ENCODE measurements at places on chromosomes 4 and X. TPM values are rescaled to one million over a fixed set of nuclear protein-coding genes. Genes with fewer than 3 reads are reported as not detected.

The NAP1L5 gene
- 16.3 TPM for total RNA-seq

The SLC16A2 gene
- 17.7 TPM for total RNA-seq

The GAGE10 gene
- total RNA-seq, result not detected

The KLF8 gene
- total RNA-seq, result 14.3 TPM

The ABLIM2 gene
- 24.0 TPM for total RNA-seq

The GRID2 gene
- total RNA-seq, result not detected

The TRIM60 gene
- not detected for total RNA-seq

- no peaks in the 10 kb centered on the region for H3K36me3 ChIP-seq
- no peak overlapping the region for H3K4me3 ChIP-seq
- H3K4me1 ChIP-seq, result no peaks in the 10 kb centered on the region
Measured at GRCh38 chr4:17554568-17554967, 22.4 kb upstream of the LAP3 start.

DNA sequence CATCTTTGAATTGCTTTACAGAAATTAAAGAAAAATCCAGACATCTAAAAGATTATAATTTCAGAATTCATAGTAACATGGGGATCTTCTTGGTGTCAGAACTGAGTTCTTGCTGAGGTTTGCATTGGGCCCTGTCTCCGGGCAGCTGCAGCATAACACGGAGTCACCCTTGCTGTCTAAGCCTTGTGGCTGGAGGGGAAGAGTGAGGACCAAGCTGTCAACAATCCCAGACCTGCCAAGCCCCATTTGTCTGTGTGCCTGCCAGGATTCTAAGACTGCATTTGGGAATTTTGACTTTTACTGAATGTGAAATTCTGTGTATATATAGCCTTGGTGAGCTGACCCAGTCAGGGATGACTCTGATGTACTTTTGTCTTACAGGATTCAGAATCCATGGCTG lies 25.2 kb upstream of the NAP1L5 start:
- peaks cover 13% of the 10 kb centered on the region for H3K4me1 ChIP-seq
- H3K27me3 ChIP-seq, result no peaks in the 10 kb centered on the region
- no peak for DNase-seq

DNA sequence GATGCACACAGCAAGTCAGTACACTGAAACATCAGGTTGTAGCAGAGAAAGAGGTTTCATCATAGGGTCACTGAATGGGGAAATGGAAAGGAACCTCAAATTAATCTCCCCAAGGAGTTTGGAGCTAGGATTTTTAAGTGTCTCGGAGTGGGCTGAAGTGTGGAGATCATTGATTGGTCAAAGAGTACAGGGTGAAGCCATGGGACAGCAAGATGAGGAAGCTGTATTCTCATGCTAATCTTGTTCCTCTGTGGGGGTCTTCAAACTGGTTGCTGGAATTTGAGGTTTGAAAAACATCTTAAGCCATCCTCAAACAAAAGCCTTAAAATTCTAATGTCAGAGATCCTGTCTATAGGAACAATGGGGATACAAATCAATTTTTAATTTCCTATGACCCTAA lies 78.8 kb upstream of the TEX13A start:
- no peak overlapping the region for H3K27ac ChIP-seq
- DNase-seq, result no peak
- H3K36me3 ChIP-seq, result no peaks in the 10 kb centered on the region
- H3K4me3 ChIP-seq, result no peak overlapping the region
- H3K27me3 ChIP-seq, result no peaks in the 10 kb centered on the region

DNA sequence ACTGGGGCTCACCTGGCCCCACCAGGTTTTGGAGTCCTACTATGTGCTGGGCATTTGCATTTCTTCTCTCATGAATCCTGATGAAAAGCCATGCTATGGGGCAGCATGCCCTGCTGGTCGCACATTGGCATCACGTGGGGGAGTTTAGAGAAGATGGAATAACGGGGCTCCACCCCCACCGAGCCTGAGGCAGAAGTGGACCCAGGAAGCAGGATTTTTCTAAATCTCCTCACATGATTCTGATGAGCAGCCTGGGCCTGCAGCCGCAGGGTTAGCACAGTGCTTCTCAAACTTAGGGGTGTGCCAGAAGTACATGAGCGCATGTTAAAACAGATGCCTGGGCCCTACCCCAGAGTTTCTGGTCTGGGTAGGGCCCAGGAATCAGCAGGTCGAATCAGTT lies 4.6 kb upstream of the SORCS2 start:
- no peak for DNase-seq
- H3K27me3 ChIP-seq, result no peaks in the 10 kb centered on the region
- no peaks in the 10 kb centered on the region for H3K36me3 ChIP-seq

- no peak for DNase-seq
- no peaks in the 10 kb centered on the region for H3K27me3 ChIP-seq
- H3K27ac ChIP-seq, result no peak overlapping the region
- H3K4me3 ChIP-seq, result no peak overlapping the region
Measured at GRCh38 chr4:136742333-136742732, 790.0 kb downstream of the PCDH18 start.

GRCh38 chr4:52269761-52270160 lies 218.7 kb downstream of the SPATA18 start:
- no peak overlapping the region for H3K27ac ChIP-seq
- H3K4me3 ChIP-seq, result no peak overlapping the region
- no peaks in the 10 kb centered on the region for H3K36me3 ChIP-seq
- H3K27me3 ChIP-seq, result no peaks in the 10 kb centered on the region

DNA sequence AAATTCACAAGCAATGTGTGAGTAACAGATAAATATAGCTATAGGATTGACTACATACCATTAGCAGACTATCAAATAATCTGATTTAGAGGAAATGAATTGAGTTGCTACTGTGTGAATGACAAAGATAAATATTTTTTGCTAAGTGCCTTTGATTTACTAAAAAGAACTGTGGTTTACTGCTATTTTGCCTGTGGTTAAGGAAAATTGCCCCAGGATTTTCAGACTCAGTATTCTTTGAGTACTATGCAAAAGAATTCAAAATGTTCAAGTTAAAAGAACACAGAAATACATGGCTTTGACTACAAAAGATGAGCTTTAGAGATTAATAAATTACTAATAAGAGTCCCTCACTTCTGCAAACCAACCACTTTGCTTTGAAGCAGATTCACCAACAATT lies 853.8 kb downstream of the ADGRL3 start:
- DNase-seq, result no peak
- H3K36me3 ChIP-seq, result no peaks in the 10 kb centered on the region
- no peak overlapping the region for H3K27ac ChIP-seq
- no peaks in the 10 kb centered on the region for H3K4me1 ChIP-seq

GRCh38 chr4:144633215-144633614 lies 12.7 kb upstream of the HHIP start:
- no peak overlapping the region for H3K4me3 ChIP-seq
- H3K4me1 ChIP-seq, result no peaks in the 10 kb centered on the region
- H3K36me3 ChIP-seq, result no peaks in the 10 kb centered on the region
- no peak for DNase-seq
- H3K27me3 ChIP-seq, result no peaks in the 10 kb centered on the region
- no peak overlapping the region for H3K27ac ChIP-seq

DNA sequence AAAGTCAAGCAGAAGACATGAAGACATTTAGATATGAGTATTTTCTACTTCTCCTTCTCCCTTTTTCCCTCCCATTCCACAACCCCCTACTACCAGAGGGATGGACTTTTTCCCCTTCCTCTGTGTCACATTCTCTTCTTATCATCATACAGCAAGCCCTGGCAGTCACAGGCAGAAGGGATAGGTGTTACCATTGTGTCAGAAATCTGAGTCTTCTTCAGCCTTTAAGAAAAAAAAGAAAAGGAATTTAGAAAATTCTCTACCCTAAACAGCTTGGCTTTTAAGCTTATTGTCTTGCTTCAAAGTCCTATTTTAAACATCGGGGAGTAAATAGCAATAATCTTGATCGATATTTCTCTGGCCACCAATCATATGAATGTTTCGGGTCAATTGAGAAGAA lies 30.9 kb upstream of the ADH1C start:
- H3K27ac ChIP-seq, result peak overlapping the region; percentile 47
- DNase-seq, result no peak
- H3K4me3 ChIP-seq, result no peak overlapping the region
- H3K27me3 ChIP-seq, result no peaks in the 10 kb centered on the region
- no peaks in the 10 kb centered on the region for H3K36me3 ChIP-seq
- no peaks in the 10 kb centered on the region for H3K4me1 ChIP-seq

- DNase-seq, result peak; percentile 55
- no peaks in the 10 kb centered on the region for H3K4me1 ChIP-seq
- H3K27me3 ChIP-seq, result no peaks in the 10 kb centered on the region
- no peak overlapping the region for H3K4me3 ChIP-seq
- peak overlapping the region; percentile 50 for H3K27ac ChIP-seq
Measured at GRCh38 chrX:123924186-123924585, 37.3 kb upstream of the STAG2 start.

GRCh38 chr4:154416190-154416547 lies 75.4 kb downstream of the DCHS2 start:
- no peaks in the 10 kb centered on the region for H3K4me1 ChIP-seq
- no peaks in the 10 kb centered on the region for H3K27me3 ChIP-seq
- peak overlapping the region; percentile 41 for H3K4me3 ChIP-seq
- H3K27ac ChIP-seq, result peak overlapping the region; percentile 38
- peak; percentile 42 for DNase-seq
- no peaks in the 10 kb centered on the region for H3K36me3 ChIP-seq

DNA sequence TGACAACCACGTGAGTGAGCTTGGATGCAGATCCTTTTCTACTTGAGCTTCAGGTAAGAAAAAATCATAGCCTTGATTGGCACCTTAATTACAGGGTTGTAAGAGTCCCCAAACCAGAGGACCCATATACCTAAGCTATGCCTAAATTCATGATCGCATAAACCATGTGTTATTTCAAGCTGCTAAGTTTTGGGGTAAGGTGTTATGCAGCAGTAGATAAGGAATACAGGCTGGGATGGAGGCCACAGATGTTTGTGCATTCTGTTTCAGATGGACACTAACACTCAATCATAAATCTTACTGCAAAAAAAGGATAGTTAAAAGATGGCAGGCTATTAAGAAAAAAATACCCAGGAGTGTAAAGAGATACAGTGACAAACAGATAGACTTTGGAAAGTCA lies 112.3 kb downstream of the ASB9 start:
- no peaks in the 10 kb centered on the region for H3K4me1 ChIP-seq
- H3K27me3 ChIP-seq, result no peaks in the 10 kb centered on the region
- H3K27ac ChIP-seq, result no peak overlapping the region
- no peaks in the 10 kb centered on the region for H3K36me3 ChIP-seq
- H3K4me3 ChIP-seq, result no peak overlapping the region

- no peaks in the 10 kb centered on the region for H3K4me1 ChIP-seq
- no peak for DNase-seq
- H3K36me3 ChIP-seq, result no peaks in the 10 kb centered on the region
- no peak overlapping the region for H3K27ac ChIP-seq
- no peaks in the 10 kb centered on the region for H3K27me3 ChIP-seq
Measured at GRCh38 chr4:110865611-110866259, 242.9 kb upstream of the PITX2 start.

DNA sequence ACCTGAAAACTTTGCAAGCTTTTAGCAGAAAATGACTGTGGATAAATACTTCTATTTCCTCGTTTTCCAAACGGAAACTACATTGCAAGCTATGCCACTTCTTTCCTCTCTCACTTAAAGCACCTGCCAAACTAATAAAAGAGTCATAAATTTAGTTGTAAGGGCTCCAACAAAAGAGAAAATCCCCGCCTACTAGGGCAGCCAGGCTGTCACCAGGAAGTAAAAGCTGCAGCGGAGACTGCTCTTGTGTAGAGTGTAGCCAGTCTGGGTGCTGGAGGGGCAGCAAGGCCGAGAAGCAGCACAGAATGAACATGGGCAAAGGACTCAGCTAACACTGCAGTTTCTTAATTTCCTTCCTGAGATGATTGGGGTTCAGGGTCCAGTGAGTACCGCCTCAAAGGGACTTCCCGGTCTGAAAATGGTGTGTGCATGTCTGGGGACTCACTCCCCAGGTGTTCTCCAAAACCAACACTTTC lies 89.3 kb upstream of the MAML3 start:
- H3K4me3 ChIP-seq, result no peak overlapping the region
- H3K27me3 ChIP-seq, result no peaks in the 10 kb centered on the region
- peak overlapping the region; percentile 66 for H3K27ac ChIP-seq

- no peaks in the 10 kb centered on the region for H3K4me1 ChIP-seq
- H3K4me3 ChIP-seq, result no peak overlapping the region
- H3K27me3 ChIP-seq, result no peaks in the 10 kb centered on the region
- H3K36me3 ChIP-seq, result no peaks in the 10 kb centered on the region
Measured at GRCh38 chrX:108173874-108174273, 82.3 kb downstream of the ATG4A start.

GRCh38 chrX:26387906-26388305 lies 171.9 kb downstream of the MAGEB5 start:
- H3K36me3 ChIP-seq, result no peaks in the 10 kb centered on the region
- no peaks in the 10 kb centered on the region for H3K27me3 ChIP-seq
- no peak for DNase-seq
- H3K4me1 ChIP-seq, result no peaks in the 10 kb centered on the region

DNA sequence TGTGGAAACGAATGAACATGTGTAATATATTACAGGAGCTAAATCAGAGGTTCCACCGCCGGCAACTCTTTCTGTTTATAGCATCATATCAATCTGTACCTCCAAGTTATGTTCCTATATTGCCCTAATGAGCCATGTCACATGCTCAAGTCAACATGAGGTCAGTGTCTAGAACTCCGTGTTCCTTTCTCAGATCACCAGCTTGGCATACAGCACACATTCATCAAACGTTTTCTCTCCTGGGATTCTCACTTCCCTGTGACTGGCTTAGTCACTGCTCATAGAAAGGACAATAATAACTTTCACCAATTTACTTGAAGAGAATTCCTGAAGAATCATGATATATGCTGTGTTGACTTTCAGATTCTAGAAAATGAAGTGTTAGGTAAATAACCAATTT lies 532.0 kb upstream of the SPANXN1 start:
- H3K4me3 ChIP-seq, result no peak overlapping the region
- no peak overlapping the region for H3K27ac ChIP-seq
- H3K4me1 ChIP-seq, result no peaks in the 10 kb centered on the region
- no peaks in the 10 kb centered on the region for H3K36me3 ChIP-seq
- no peak for DNase-seq

DNA sequence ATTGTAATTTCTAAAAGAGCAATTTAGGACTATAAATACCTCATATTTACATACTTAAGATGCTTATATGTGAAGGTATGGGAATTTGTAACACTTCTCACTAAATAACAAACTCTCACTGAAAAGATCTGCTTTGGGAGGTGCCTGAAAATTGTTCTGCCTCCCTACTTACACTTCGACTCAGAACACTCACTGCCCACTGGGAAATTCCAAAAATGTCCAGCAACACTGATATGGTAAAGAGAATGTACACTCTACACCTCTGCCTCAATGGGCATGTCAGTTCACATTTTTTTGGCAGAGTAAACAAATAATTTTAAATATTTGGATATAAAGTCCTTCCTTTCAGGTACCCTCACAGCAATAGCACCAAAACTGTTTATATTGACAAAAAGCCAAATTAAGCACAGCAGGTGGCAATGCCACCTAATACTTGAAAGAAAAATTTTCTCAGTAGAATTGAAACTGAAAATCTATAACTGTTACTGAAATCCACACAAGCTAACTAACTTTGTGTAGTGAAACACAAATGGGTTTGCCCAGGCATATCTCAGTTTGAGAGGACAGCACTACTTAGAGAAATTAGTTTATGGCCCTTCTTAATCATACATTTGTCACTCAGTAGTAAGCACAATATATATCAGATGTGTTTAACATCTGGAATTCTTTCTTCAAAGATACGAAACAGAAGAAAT lies 67.1 kb downstream of the PRDM5 start:
- no peak overlapping the region for H3K4me3 ChIP-seq
- no peak for DNase-seq
- no peaks in the 10 kb centered on the region for H3K36me3 ChIP-seq
